ENCODE measurements at places on chromosomes 12 and 14.

GRCh38 chr14:38490273-38490672 lies 234.4 kb upstream of the CLEC14A start:
- no peak for DNase-seq

GRCh38 chr12:62655666-62656151 lies 189.1 kb downstream of the MON2 start:
- no peak for DNase-seq

DNA sequence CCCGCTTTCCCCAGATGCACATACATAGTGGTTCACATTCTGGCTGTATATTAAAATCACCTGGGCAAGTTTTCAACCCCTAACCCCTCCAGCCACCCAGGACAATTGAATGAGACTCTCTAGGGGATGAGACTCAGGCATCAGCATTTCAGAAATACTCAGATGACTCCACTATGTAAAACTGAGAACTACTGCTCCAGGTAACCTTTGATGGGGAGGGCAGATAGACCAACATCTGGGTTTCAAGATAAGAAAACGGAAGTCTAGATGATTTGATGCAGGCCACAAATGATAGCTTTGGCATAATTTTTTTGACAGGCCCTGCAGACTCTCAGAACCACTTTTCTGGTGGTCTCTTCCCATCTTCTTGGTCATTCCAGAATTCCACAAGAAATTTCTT lies 341.1 kb downstream of the EMP1 start:
- no peak for DNase-seq

DNA sequence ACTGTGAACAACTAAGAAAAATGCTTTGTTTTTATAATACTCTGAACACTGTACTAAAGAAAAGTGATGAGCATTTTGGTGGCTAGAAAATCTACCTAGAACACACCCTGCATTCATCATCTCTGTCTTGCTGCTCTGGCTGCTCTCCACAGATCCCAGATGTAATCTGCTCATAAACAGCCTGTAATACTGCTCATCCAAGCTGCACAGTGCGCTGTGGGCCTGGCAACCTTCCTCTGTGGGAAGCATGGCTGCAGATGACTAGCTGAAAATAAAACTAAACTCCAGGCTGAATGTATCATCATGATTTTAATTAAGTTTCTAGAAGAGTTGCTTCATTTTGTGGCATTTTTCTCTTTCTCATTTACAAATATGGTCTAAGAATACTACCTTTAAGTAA lies 200.7 kb downstream of the SLC2A13 start:
- DNase-seq, result no peak

- no peak for DNase-seq
These were observed 117.5 kb upstream of the PARP11 start for GRCh38 chr12:3990501-3991280.

DNA sequence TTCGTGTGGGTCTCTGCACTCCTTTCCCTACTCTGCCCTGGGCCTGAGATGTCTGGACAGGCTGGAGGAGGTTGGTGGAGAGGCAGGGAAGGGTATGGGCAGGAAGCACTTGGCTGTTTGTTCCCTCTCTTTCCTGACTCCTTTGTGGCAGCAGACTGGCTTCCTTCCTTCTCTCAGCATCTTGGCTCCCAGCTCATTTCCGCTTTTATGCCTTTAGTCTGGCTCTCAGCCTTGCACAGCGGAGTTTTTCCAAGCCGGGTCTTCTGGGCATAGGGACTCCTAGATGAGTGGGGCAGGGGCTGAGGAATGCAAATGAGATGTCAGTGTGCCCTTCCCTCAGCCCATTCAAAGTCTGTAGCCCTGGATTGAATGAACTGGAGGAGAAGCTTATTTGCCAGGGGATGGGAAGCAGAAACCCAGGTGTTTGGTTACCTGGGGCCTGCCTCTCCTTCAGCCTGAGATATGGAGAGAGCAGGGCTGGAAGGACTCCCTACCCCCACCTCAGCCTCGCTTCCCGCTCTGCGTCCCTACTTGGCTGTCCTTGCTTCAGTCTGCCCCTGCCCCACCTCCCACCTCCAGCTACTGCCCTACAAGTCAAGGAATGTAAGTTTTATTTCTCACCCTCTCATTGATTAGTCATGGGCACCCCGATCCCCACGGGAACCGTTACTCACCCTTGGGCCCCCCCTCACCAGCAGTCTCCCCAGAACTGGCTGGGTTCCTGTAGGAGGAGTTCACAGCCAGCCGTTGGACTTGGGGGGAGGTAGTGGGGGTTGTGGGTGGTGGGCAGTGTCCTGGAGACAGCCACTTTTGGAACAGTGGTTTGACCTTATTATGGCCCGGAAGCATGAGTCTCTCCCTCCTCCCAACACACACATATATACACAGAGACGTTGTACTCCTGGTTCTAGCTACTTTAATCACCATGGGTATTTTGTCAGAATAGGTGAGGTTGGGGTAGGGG lies 9.3 kb upstream of the ITGA5 start:
- no peak for DNase-seq

DNA sequence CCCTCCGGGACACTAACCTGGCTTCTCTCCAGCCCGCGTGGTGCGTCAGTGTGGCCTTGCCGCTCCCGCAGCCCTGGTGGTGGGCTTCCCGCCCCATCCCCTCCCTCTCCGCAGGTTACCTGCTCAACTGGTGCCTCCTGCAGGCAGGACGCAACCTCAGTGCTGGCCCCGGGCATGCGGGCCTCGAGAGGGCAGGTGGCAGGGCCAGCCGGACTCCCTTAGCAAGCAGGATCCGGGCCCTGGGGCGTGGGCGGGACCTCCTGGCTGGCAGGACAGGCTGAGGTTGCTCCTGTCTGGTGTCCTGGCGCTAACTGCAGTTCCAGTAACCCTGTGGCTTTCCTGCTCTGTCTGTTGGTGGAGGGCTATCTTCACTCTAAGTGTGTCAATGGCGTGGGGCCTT lies 8.6 kb upstream of the ADSS1 start:
- DNase-seq, result no peak

GRCh38 chr12:107449891-107450290 lies 235.7 kb upstream of the PWP1 start:
- DNase-seq, result no peak

DNA sequence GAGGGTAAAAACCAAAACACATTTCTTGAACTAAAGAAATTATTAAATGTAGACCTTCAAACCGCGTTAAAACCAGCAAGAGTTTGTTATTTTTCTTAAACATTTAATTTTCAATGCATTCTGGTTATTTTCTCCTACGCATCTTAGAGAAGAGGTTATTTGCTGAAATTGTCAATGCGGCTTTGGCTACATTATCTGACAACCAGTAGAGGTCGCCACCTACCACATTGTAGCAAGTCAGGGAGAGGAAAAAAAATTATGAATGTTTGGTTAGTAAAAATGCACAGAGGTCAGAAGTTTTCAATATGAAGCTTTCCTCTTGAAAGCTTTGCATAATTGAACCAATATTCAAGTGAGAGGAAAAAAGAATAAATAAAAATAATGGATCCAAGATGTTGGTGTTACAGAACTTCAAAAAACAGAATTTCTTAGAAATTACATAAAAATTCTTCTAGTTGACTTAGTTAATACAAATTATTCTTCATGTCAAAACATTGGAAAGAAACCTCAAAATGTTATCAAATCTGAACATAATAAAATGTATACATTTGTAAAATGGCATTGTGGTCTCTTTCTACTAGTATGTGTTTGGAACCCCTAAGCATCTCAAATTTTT lies 159.4 kb upstream of the TMTC2 start:
- DNase-seq, result no peak

DNA sequence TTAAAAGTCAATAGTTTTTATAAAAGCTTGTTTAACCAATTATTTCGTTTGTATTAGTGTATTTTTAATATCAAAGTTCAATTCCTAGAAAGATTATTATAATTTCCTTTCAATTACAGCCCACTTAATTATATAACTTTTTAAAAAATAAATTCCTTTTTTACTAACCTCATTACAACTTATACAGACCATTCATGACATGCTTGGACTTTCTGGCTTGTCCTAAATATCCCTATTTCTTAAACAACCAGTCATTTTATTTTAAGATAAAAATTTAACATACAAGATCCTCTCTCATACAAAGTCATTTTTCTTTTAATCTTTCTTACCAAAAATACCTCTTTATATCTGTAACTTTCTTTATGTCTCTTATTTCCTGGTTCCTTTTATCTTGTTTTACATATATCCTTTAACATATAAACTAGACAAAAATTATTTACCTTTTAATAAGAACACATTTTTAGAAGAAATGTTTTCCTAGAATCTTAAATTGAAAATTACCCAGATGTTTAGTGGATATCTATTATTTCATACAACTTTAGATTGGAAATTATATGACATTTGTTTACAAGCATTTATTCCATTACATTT lies 10.4 kb upstream of the TMEM263 start:
- no peak for DNase-seq

GRCh38 chr14:39857376-39858055 lies 425.3 kb upstream of the FBXO33 start:
- DNase-seq, result no peak

DNA sequence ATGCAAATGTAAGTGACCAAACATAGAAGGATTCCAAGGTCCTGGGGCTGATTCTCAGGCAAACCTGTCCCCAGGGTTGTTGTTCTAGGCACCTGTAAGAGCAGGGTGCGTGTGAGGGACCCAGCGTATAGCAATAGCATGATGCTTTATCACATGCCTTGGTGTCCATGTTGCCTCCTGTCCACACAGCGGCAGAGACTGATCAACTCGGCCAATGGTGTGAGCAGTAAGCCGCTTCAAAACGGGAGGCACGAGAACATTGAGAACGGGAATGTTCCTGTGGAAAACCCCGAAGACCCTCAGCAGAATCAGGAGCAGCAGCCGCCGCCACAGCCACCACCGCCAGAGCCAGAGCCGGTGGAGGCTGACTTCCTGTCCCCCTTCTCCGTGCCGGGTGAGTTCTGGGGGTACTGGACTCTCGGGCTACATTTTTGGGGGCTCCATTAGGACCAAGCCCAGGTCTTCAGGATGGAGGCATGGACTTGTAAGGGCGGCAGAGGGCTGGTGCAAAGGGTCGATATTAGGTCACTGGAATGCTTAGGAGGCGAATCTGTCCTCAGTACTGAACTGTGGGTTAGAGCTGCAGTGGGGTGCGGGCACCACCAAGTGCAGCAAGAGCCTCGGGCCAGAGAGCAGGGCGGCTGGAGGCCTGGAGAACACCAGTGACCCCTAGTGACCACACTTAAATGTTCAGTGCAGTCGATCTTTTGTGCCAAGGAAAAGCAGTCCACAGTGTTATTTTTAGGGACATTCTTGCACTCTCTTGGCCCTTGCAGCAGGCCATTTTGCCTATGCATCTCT lies 57.2 kb upstream of the RIN3 start:
- no peak for DNase-seq

GRCh38 chr14:99394602-99395156 lies 86.0 kb downstream of the SETD3 start:
- no peak for DNase-seq

DNA sequence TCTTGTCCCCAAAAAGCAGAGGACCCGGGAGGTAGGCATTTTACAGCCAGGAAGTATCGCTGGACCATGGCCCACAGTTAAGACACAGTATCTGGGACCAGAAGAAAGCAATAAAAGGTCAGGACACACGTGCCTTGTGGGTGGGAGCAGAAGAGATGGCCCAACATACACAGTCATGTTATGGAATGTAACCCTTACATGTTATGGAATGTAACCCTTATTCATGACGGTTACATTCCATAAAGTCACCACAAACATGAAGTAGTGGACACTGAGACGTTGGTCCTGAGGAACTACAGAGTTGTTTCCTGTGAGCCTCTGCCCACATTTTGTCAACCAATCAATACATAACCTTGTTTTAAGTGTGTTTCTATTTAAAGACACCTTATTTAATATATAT lies 285.6 kb upstream of the FKBP4 start:
- DNase-seq, result no peak

- DNase-seq, result no peak
These were observed 13.5 kb upstream of the KRT8 start for GRCh38 chr12:52918351-52918750.

DNA sequence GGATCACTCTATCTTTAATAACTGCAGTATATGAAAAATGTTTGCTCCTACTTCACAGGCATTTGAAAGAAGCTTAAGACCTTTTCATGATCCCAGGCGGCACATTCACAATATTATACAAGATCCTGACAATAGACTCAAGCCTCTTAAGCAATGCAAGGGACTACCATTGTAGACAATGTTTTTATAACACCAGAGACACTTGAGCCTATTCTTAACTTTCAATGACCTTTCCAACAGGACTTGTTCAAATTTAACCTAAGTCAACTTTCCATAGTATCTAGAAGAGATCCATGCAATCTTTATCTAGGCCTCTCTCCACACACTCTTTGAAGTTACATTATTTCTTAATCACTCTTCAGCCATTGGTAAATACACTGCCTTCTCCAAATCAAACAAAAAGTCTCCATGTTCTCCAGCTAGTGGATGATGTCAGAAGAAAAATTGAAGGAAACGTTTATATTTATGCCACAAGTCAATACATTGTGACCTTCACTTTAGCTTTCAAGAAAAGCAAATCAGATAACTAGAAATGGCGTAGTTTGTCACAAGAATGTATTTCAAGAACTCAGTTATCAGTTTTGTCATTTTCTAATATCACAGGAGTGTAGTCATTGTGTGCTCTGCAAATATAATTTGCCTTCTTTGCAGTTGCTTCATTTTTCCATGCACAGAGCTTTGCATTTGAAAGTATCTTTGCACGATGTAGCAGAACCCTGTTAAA lies 41.2 kb downstream of the PHLDA1 start:
- DNase-seq, result no peak

GRCh38 chr14:75249251-75249957 lies 29.2 kb upstream of the FOS start:
- DNase-seq, result no peak

DNA sequence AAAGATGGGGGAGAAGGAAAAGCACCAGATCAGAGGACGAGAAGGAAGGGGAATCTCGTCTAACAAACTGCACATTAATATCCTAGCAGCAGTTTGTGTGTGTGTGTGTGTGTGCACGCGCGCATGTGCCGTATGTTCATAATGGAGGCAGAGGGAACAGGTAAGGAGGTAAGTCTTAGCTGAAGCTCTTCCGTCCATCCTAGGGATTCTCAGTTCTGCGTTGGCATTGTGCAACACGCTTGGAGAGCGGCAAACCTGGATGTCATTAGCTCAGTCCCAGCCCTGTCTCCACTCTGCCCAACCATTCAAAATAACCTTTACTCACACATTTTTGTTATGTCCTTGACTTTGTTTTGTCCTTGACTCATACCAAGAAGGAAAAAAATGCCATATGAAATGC lies 1.6 kb upstream of the C1R start:
- no peak for DNase-seq

GRCh38 chr14:22002860-22003284 lies 329.3 kb upstream of the OR4E1 start:
- DNase-seq, result no peak
